ENCODE measurements at places on chromosomes 1 and 21. TPM values are rescaled to one million over a fixed set of nuclear protein-coding genes. Genes with fewer than 3 reads are reported as not detected.

NES gene
- polyA plus RNA-seq = 2.4 TPM

C1QB gene
- polyA plus RNA-seq = 12.8 TPM

CACNA1S gene
- polyA plus RNA-seq = not detected

ACTL8 gene
- not detected for polyA plus RNA-seq

SPSB1 gene
- polyA plus RNA-seq = 20.9 TPM

ADORA3 gene
- polyA plus RNA-seq = 0.99 TPM

CD2 gene
- polyA plus RNA-seq = 5.4 TPM

CTH gene
- polyA plus RNA-seq = 3.4 TPM

KCTD3 gene
- polyA plus RNA-seq = 29.6 TPM

KIRREL1 gene
- 2.9 TPM for polyA plus RNA-seq

DUSP10 gene
- polyA plus RNA-seq = 4.7 TPM

PLA2G2F gene
- polyA plus RNA-seq = 0.02 TPM

SPRR2B gene
- 10.9 TPM for polyA plus RNA-seq

NBPF10 gene
- polyA plus RNA-seq = 0.73 TPM

SEMA4A gene
- polyA plus RNA-seq = 23.8 TPM

LRRC71 gene
- 0.04 TPM for polyA plus RNA-seq

PANK4 gene
- polyA plus RNA-seq = 15.4 TPM

GPR52 gene
- 0.05 TPM for polyA plus RNA-seq

GBP7 gene
- polyA plus RNA-seq = not detected

FTCD gene
- 0.39 TPM for polyA plus RNA-seq

KCNJ9 gene
- not detected for polyA plus RNA-seq

DMRTA2 gene
- 0.98 TPM for polyA plus RNA-seq

OR14A16 gene
- not detected for polyA plus RNA-seq

PTPRU gene
- 3.7 TPM for polyA plus RNA-seq

PTPN7 gene
- polyA plus RNA-seq = 1.6 TPM

FMN2 gene
- polyA plus RNA-seq = 0.16 TPM

CLSTN1 gene
- 55.4 TPM for polyA plus RNA-seq

TMEM52 gene
- 2.1 TPM for polyA plus RNA-seq

LCE3D gene
- 546 TPM for polyA plus RNA-seq

ITGB2 gene
- 10.0 TPM for polyA plus RNA-seq

OR2T29 gene
- not detected for polyA plus RNA-seq

CFH gene
- 7.0 TPM for polyA plus RNA-seq

ANGPTL1 gene
- polyA plus RNA-seq = 17.5 TPM

TPTE gene
- 0.01 TPM for polyA plus RNA-seq

TESK2 gene
- 4.3 TPM for polyA plus RNA-seq

PRRX1 gene
- 2.2 TPM for polyA plus RNA-seq

FAM72B gene
- 1.3 TPM for polyA plus RNA-seq

ECM1 gene
- 1,189 TPM for polyA plus RNA-seq
